ENCODE measurements at places on chromosomes 11 and 22.

- no peak for DNase-seq
Measured at GRCh38 chr11:30128269-30128932, 102.4 kb upstream of the FSHB start.

DNA sequence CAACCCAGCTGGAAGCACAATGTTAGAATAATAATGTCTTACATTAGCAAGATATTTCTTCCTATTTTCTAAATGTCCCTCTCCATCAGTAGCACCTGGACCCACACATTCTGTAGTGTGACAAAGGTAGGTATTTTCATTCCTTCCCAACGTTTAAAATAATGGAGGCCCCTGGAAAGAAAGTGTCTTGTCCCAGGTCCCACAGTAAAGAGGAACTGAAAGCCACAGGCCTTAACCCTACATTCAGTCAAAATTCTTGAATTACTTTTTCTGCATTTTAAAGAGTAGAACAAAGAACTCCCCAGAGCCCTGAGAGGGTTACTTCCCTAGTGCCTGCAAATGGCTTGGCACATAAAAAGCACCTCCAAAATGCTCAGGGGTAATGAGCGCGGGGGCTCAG lies 26.3 kb downstream of the OPCML start:
- no peak for DNase-seq

DNA sequence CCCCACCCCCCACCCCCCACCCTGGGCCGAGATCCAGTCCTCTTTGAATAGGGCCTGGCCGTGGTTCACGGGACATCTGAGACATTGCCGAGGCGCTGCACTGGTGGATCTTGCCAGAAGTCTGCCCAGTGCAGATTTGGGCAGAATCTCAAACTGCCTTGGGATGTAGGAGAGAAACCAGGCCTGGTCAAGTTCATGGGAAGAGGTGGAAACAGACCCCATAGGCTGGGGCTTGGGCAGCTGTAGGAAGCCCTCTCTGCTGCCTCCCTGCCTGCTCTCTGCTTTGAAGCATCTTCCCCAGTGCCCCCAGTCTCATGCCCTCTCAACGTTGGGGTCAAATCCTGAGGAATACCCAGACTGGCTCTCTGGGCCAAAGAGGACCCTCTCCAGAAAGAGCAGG lies 16.0 kb upstream of the PPP6R3 start:
- DNase-seq, result no peak

- no peak for DNase-seq
Measured at GRCh38 chr22:47296405-47297260, 534.2 kb downstream of the TBC1D22A start.

DNA sequence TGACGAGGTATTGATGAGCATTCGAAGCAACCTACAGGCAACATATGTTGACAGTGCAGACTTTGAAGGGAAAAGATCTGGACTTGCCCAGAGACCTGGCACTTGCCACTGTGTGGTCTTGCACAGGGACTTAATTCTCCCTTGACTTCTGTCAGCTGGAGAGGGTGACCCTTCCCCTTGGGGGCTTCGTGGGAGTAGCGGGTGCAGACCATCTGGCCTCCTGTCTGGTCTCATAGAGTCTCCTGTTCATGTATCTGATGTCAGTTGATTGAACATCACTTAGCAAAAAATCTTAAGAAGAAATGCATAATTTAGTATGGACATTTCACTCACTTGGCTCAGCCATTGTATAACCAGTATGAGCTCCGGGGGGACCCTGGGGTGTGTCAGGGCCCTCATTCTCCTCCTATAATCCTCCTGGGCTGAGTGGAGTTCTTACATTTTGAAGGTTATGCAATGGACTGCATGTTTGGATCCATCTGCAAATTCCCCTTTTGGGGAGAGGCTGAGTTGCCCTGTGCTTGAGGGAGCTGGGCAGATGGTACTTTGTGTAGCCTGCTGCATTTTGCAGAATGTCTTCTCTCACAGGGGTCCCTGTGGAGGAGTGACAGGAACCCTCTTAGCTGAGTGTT lies 13.0 kb downstream of the BCR start:
- no peak for DNase-seq

DNA sequence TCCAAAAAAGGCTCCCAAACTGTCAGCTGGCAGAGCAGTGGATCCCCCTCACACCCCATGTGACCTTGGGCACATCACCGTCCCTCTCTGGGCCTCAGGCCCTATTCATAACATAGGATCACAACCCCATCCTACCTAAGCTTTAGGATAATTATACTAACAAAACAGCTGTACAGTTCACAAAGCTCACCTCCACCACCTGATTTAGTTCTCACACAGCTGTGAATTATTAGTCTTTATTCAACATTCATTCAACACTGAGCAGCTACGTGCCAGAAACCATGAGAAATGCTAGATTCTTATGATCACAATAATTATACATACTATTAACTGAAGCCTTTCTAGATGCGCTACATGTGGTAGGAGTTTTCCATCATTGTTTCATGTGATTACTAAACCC lies 9.5 kb downstream of the WNT11 start:
- DNase-seq, result no peak

- DNase-seq, result no peak
Measured at GRCh38 chr22:49678842-49679170, 148.9 kb downstream of the BRD1 start.

DNA sequence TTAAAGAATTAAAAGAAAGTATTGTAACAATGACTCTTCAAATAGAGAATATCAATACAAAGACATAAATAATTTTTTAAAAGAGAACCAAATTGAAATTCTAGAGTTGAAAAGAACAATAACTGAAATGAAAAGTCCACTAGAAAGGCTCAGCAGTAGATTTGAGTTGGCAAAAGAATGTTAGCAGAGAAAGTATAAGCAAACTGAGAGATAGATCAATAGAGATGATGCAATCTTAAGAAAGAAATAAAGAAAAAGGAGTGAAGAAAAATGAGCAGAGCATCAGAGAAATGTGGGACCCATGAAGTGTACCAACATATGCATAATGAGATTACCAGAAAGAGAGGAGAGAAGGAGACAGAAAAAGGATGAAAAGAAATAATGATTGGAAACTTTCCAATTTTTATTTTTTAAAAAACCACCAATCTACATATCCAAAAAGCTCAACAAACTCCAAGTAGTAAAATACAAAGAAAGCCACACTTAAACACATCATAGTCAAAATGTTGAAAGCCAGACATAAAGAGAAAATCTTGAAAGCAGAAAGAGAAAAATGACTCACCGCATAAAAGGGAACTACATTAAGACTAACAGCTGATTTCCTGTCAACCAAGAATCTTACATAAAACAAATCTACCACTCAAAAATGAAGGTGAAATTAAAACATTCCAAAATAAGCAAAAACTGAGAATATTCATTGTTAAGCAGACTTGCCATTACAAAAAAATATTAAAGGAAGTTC lies 20.9 kb downstream of the NCF4 start:
- DNase-seq, result no peak

DNA sequence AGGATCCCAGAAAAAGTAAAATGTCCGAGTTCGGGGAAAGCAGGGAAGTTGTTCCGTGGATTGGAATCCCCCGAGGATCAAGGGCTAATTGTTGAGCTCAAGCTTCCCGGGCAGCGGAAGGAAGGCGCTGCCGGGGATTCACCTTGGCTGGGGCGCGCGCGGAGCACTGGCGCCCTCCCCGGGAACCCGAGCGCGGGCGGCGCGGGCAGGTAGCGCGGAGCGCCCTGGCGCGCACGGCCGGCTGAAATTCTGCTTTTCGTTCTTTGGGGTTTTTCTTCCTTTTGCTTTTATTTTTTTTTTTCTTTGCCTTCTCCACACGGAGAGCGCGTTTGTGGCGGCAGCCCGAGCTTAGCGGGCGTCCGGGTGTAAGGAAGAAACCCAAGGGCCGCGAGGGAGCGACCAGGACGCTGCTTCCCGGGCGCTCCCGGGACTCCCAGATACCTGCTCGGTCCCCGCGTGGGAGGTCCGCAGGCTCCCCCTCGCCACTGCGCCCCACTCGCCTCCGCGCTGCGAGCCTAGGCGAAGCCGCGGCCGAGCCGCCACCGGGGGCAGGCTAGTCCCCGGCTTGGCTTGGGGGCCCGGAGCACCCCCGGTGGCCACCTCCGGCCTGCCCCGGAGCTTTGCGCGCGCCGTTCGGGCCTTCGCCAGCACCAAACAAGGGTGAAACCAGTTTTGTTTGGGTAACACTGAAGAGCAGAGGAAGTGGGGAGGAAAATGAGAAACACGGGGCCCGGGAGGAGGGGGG lies 4.8 kb upstream of the IGF2 start:
- no peak for DNase-seq

- no peak for DNase-seq
Measured at GRCh38 chr11:105236664-105237063, 97.1 kb upstream of the CARD18 start.

DNA sequence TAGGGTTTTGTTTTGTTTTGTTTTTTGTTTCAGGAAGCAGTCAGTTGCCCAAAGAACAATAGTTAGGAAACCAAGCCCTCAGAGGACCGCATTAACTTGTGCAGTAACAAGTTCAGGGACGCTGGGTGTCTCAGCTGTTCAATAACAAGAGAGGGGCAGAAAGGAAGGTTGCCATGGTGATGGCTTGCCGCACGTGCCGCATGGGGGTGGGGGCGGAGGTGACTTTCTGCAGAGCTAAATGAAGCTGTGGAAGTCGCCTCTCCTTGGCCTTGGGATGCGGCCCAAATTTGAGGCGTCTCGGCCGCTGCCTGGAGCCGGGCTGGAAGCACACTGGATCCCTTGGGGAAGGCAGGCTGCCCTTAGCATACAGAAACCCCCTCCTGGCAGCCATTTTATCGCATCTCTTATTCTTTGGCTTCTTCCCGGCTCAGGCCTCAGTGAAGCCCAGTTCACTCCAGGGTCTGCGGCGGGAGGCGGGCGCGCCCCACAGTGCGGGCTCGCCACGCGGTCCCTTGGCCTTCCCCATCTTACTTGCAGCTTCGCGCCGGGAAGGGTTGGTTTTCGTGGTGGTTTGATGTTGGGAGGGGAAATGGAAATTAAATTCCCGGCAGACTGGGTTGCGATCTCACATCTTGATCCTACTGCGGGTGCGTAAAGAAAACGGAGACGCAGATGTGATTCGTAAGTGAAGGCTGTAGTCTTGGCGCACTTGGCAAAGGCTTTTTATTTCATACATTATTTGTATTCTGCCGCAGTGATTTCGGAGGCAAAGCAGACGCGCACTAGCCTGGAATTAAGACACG lies 94.3 kb downstream of the SLC17A6 start:
- DNase-seq, result no peak

DNA sequence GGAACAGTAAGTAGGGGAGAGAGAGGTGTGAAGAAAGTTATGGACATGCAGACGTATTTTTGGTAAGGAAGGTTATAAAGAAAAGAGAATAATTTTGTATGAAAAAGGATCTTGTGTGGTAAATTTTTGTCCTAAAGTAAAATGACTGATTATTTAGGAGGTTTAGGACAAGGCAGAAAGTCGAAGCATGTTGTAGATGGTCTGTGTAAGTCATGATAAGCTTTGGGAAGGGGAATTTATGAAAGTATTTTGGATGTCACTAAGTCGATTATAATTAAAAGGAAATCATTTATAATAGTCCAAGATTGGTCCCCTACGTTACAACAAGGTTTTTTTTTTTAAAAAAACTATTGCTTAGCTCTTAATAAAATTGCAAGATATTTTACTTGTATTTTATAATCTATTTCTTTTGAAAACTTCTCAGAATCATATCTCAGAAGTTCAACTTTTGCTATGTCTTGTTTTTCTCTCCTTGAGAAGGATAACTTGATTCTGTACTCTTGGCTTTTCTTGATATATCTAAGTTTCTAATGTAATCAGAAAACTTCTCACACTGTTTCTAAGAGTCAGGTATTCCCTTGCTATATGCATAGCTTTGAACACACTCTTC lies 10.9 kb upstream of the CABP2 start:
- DNase-seq, result no peak

GRCh38 chr11:103594283-103594682 lies 442.2 kb upstream of the DDI1 start:
- no peak for DNase-seq
